ENCODE measurements at places on chromosomes 13 and 19. TPM values are rescaled to one million over a fixed set of nuclear protein-coding genes. Genes with fewer than 3 reads are reported as not detected.
A peak's percentile ranks its signal among the peaks of the same experiment; 100 is the strongest.

DNA sequence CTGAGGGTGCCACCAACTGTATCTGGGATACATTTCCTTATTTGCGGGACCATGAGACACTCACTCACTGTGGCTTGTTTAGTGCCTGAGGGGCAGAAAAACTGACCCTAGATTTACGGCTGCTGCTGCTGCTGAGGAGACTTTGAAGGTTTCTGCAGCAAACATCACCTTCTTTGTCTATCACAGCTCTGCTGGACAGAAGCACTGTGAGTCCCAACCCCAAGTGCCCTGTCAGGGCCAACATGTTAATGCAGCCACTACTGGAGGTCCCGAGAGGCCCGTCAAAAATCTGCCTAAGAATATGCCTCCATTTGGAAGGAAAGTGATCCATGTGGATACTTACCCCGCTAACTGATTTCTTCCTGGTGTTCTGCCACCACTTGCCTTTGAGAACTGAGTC is 37.3 kb upstream of the UBL3 start:
- no peaks in the 10 kb centered on the region for H3K27me3 ChIP-seq
- H3K4me1 ChIP-seq: peaks cover 75% of the 10 kb centered on the region
- no peaks in the 10 kb centered on the region for H3K36me3 ChIP-seq
- DNase-seq: no peak

Gene LGALS14
- total RNA-seq: not detected

GRCh38 chr19:13120817-13121216 is 2.8 kb downstream of the NACC1 start:
- peak overlapping the region; percentile 90 for H3K4me3 ChIP-seq
- peaks cover 33% of the 10 kb centered on the region for H3K4me1 ChIP-seq
- no peak for DNase-seq

DNA sequence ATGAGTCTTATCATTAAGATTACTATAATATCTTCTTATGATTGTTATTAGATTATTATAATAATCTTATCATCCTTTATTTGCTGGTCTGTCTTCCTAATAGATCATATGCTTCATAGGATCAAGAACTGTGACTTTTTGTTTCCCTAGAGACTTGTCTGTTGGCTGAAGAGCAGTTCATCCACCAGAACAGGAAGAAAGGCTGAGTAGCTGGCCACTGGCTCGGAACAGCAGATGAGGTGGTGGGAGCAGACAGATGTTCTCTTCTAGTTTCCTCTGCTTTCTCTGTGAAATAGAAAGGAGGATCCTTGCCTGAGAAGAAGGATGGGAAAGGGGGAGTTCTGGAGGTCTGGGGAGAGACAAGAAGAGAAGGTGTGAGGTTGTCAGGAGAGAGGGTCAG is 120.0 kb downstream of the CCNA1 start:
- no peaks in the 10 kb centered on the region for H3K36me3 ChIP-seq
- no peaks in the 10 kb centered on the region for H3K27me3 ChIP-seq
- no peak overlapping the region for H3K4me3 ChIP-seq
- DNase-seq: no peak
- no peak overlapping the region for H3K27ac ChIP-seq

GRCh38 chr19:48560095-48560530 is 8.1 kb downstream of the SULT2B1 start:
- H3K4me3 ChIP-seq: no peak overlapping the region
- peaks cover 7% of the 10 kb centered on the region for H3K4me1 ChIP-seq
- DNase-seq: no peak
- H3K36me3 ChIP-seq: no peaks in the 10 kb centered on the region
- H3K27me3 ChIP-seq: peaks cover 5% of the 10 kb centered on the region

- DNase-seq: no peak
- H3K27ac ChIP-seq: no peak overlapping the region
- H3K4me1 ChIP-seq: peaks cover 4% of the 10 kb centered on the region
- peaks cover 6% of the 10 kb centered on the region for H3K36me3 ChIP-seq
These were observed 11.6 kb upstream of the GPR18 start for GRCh38 chr13:99269627-99270241.

- no peaks in the 10 kb centered on the region for H3K36me3 ChIP-seq
- no peak for DNase-seq
- peaks cover 27% of the 10 kb centered on the region for H3K27me3 ChIP-seq
- H3K4me1 ChIP-seq: peaks cover 28% of the 10 kb centered on the region
These were observed 7.1 kb downstream of the PNMA8B start for GRCh38 chr19:46488551-46488950.

Gene SLC7A10
- total RNA-seq: 1.4 TPM

Gene SLC5A5
- total RNA-seq: not detected

Gene S1PR5
- 1.1 TPM for total RNA-seq

DNA sequence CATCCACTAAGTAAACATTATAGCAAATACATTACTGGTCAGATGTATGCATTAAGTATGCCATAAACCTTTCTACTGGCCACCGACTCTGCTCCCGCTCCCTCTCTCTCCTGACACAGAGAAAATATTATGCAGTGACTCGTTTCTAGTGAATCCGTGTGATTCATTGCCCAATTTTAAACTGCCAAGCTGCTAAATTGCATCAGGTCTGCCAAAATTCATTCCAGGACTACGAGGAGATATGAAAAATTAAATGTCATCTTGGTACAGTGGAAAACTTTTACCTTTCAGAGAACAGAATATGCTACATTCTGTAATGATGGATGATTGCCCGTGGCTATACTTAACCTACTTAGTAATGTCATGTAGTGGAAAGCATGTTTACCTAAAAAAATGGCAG is 368.8 kb upstream of the TSHZ3 start:
- H3K36me3 ChIP-seq: no peaks in the 10 kb centered on the region
- H3K4me3 ChIP-seq: no peak overlapping the region
- peaks cover 13% of the 10 kb centered on the region for H3K4me1 ChIP-seq
- H3K27me3 ChIP-seq: peaks cover 15% of the 10 kb centered on the region
- H3K27ac ChIP-seq: no peak overlapping the region
- DNase-seq: no peak

GRCh38 chr13:27782151-27782550 is 10.1 kb upstream of the GSX1 start:
- H3K4me1 ChIP-seq: peaks cover 29% of the 10 kb centered on the region
- H3K27ac ChIP-seq: no peak overlapping the region
- DNase-seq: no peak
- H3K4me3 ChIP-seq: no peak overlapping the region

- peaks cover 6% of the 10 kb centered on the region for H3K4me1 ChIP-seq
- H3K27me3 ChIP-seq: no peaks in the 10 kb centered on the region
- no peak overlapping the region for H3K4me3 ChIP-seq
- no peak for DNase-seq
- no peaks in the 10 kb centered on the region for H3K36me3 ChIP-seq
- no peak overlapping the region for H3K27ac ChIP-seq
These were observed 1081.9 kb downstream of the SLITRK1 start for GRCh38 chr13:82800391-82800790.

Gene HIF3A
- 7.6 TPM for total RNA-seq

DNA sequence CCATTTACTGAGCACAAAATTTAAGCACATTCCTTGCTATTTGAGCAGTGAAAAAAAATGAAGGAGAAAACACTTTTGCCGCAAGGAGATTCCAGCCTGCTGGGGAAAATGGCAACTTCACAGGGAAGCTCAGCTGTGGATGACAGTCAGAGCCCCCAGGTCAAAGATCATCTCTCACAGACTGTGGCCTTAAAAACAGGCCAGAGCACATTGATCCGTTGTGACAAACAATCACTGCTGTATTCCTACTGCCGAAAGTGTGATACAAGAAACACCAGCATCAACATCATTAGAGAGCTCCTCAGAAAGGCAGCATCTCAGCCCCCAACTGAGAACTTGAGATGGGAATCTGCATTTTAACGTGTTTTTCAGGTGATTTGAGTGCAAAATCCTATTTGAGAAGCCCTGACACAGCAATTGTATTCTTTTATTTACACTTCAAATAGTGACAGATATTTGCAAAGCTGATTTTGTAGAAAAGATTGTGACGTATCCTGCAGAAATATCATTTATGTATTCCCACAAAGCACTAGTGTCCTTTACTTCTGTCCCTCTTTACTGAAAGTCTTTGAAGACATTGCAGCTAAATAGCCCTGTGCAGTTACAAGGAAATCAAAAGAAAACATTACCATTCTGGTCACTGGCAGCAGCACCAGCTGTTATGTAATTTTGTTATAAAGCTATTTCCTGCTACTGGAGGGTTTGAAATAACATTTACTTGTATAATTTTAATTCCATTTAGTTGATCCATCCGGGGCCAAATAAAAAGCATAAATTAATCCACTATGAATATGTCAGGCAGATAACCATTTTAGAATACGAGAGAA is 652.0 kb downstream of the LIG4 start:
- H3K4me3 ChIP-seq: peak overlapping the region; percentile 58
- H3K27me3 ChIP-seq: no peaks in the 10 kb centered on the region
- H3K4me1 ChIP-seq: peaks cover 41% of the 10 kb centered on the region
- H3K27ac ChIP-seq: no peak overlapping the region
- peak; percentile 15 for DNase-seq

Gene CAPN12
- total RNA-seq: not detected

- no peak overlapping the region for H3K27ac ChIP-seq
- H3K27me3 ChIP-seq: peaks cover 4% of the 10 kb centered on the region
- no peak overlapping the region for H3K4me3 ChIP-seq
- H3K36me3 ChIP-seq: peaks cover 2% of the 10 kb centered on the region
- DNase-seq: no peak
- H3K4me1 ChIP-seq: peaks cover 37% of the 10 kb centered on the region
These were observed 31.7 kb downstream of the RASA3 start for GRCh38 chr13:114100446-114101357.

- peaks cover 4% of the 10 kb centered on the region for H3K27me3 ChIP-seq
- H3K36me3 ChIP-seq: no peaks in the 10 kb centered on the region
These were observed 183.5 kb upstream of the UBL3 start for GRCh38 chr13:30033681-30034457.

DNA sequence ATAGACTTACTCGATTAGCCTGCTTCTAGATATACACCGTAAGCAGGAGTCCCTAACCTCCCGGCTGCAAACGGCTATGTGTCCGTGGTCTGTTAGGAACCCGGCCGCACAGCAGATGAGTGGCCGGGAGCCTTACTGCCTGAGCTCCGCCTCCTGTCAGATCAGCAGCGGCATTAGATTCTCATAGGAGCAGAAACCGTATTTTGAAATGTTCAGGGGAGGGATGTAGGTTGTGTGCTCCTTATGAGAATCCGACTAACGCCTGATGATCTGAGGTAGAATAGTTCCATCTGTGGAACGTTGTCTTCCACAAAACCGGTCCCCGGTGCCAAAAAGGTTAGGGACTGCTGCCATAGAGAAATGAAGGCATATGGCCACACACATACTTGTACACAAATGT is 1491.9 kb downstream of the SLITRK5 start:
- no peak overlapping the region for H3K27ac ChIP-seq
- no peaks in the 10 kb centered on the region for H3K4me1 ChIP-seq
- no peak overlapping the region for H3K4me3 ChIP-seq
- DNase-seq: no peak
- H3K27me3 ChIP-seq: no peaks in the 10 kb centered on the region

DNA sequence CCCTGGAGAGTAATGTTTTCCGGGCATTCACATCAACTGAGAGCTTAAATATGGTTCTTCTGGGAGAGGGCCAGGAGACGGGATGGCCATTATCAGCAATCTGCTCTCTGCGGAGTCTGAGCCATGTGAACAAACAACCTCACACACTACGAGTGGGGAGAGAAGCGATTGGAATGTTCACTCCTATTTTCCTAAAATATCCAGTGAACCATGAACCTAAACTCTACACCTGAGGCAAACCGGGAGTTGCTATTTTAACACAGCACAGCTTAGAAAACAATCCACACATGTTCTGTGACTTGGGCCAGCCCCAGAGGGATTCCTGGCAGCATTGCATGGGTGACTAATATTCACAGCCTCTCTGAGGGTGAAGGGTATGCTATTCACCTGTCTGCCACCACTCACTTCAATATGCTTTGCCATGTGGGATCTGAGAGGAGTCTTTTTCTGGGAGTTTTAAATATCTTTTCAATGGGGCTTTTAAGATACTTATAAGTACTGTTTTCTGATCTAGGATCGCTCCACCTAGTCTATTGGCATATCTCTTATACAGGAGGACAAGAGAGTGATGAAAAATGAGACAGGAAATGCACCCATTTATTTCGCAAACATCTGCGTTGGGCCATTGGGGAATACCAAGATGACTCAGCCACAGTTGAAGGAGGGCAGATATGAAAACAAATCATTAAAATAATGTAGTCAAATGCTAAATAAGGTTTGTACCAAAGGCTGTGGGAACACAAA is 72.6 kb upstream of the SERP2 start:
- peaks cover 3% of the 10 kb centered on the region for H3K27me3 ChIP-seq
- no peaks in the 10 kb centered on the region for H3K36me3 ChIP-seq
- no peak overlapping the region for H3K4me3 ChIP-seq
- DNase-seq: no peak
- H3K4me1 ChIP-seq: peaks cover 34% of the 10 kb centered on the region

DNA sequence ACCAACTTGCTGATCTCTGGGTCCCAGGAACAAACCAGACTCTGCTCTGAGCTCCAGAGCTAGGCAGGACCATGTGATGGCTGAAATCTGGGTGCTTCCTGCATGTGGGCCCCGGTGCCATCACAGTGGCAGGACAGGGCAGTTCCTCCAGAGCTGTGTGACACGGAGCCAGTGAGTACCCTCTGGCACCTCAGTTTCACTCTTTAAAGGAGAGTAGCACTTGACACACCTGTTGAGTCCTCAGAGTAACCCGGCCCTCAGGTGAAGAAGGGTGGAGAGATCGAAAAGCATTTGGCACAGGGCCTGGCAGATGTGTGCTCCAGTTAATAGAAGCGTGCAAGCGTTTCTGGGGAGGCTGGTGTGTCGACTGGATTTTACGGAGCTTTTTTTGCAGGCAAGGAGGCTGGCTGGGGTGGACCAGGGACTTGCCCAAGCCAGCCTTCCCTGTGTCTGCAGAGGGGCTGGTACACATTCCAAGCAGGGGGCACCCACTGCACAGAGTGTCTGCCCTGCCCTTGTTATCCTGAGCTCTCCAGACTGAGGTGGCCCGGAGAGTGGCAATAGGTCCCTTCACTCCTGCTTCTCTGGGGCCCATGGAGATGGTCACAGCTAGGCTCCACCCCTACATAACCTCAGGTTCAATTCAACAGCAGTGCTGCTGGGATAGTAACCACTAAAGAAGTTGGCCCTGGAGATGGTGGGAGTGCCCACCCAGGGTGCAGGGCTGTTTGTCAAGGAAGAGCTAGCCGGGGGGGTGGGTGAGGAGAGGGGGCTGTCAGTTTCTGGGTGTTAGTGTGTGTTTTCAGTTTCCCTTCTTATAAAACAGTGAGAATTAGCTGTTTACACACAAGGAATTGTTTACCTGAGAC is 8.3 kb downstream of the RPS19 start:
- H3K36me3 ChIP-seq: peaks cover 28% of the 10 kb centered on the region
- H3K27me3 ChIP-seq: peaks cover 3% of the 10 kb centered on the region
- peaks cover 17% of the 10 kb centered on the region for H3K4me1 ChIP-seq
- no peak for DNase-seq
- H3K4me3 ChIP-seq: peak overlapping the region; percentile 51

All from neural crest cell (in vitro differentiated cells).